Body of pancreas (tissue), 4 donors: ENCODE measurements at places on chromosomes 5 and 9. TPM values are rescaled to one million over a fixed set of nuclear protein-coding genes. Genes with fewer than 3 reads are reported as not detected.

The AGXT2 gene
- not detected for total RNA-seq

The ZDHHC11B gene
- 8.9 TPM for total RNA-seq

The BTNL8 gene
- total RNA-seq: 1.0 TPM

The SHROOM1 gene
- total RNA-seq: 27.4 TPM

The TMEM215 gene
- total RNA-seq: not detected

The CERT1 gene
- total RNA-seq: 17.8 TPM

The GABRA1 gene
- total RNA-seq: not detected

The IL13 gene
- not detected for total RNA-seq

The GPR150 gene
- 6.0 TPM for total RNA-seq

- no peaks in the 10 kb centered on the region for H3K36me3 ChIP-seq
- no peak for DNase-seq
- no peak overlapping the region for H3K4me3 ChIP-seq
- no peaks in the 10 kb centered on the region for H3K27me3 ChIP-seq
- H3K27ac ChIP-seq: no peak overlapping the region
Measured at GRCh38 chr5:170219615-170220014, 13.2 kb upstream of the C5orf58 start.

GRCh38 chr5:178476531-178476930, 113.7 kb downstream of the COL23A1 start:
- no peaks in the 10 kb centered on the region for H3K27me3 ChIP-seq
- no peak overlapping the region for H3K4me3 ChIP-seq
- H3K36me3 ChIP-seq: no peaks in the 10 kb centered on the region
- H3K27ac ChIP-seq: no peak overlapping the region
- DNase-seq: no peak

DNA sequence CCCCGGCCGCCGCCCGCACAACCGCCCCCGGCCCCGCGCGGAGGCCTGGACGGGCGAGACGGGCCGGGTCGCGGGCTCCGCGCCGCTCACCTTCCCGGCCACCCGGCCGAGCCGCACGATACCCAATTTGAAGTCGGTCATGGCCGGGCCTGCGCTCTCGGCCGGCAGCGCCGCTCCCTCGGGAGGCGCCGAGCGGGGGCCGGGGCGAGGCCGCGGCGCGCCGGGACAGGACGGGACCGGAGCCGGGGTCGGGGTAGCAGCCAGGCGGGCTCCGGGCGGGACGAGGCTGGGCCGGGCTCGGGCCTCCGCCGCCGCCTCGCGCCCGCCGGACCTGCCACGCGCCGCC, 216 bp downstream of the ZMYND19 start:
- H3K36me3 ChIP-seq: no peaks in the 10 kb centered on the region
- H3K27me3 ChIP-seq: no peaks in the 10 kb centered on the region
- H3K4me3 ChIP-seq: no peak overlapping the region
- peaks cover 49% of the 10 kb centered on the region for H3K4me1 ChIP-seq
- DNase-seq: no peak

DNA sequence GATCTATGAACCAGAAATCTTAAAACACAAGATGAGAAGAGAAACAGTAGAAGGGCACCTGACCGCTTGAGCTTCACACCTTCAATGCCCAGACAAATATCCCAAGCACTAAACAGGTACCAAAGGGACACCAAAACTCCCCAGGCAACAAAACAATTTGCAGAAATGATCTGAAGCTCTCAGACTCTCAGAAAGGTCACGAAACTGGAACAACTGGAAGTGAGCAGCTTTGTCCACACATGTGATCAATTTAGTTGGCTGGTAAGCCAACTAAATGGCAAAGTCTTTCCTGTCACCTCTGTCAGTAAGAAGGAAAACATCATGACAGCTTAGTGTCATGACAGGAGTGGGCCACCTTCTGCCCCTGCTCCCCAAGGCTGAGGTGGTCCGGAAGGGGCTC, 4.1 kb downstream of the IPPK start:
- no peak overlapping the region for H3K4me3 ChIP-seq
- H3K27ac ChIP-seq: peak overlapping the region; percentile 26
- DNase-seq: no peak
- no peaks in the 10 kb centered on the region for H3K27me3 ChIP-seq
- peaks cover 30% of the 10 kb centered on the region for H3K4me1 ChIP-seq

GRCh38 chr9:91954841-91955471, 4.9 kb upstream of the ROR2 start:
- peaks cover 11% of the 10 kb centered on the region for H3K4me1 ChIP-seq
- DNase-seq: peak; percentile 68
- no peaks in the 10 kb centered on the region for H3K27me3 ChIP-seq
- H3K4me3 ChIP-seq: no peak overlapping the region

DNA sequence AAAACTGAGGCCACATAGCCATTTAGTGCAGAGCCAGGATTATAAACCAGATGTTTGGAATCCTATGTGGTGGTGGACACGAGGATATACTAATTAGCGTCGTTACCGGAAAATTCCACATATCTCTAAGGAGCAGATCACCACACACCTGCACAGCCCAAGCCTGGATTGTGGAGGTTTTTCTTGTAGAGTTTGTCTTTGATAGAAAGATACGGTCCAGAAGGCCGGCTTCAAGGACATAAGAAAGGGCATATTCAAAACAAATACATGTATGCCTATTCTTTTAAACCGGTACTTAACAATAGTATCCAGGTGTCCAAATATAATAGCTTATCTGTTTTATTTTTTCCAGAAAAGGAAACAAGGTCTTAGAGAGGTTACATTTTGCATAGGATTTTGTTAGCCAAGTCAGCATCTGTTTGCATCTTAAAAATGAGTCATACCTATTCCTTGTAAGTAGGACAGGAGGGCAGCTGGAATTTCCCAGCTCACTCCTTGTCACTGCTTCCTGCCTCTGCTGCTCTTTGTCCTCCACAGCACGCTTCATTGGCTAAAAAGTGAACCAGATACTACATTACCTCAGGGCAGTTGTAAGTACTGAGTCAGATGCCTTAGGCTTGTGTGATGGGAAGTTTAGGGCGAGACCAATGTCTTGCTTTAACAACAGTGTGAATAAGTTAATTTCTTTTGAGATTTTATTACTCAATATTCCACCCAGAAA, 3.6 kb downstream of the TMC1 start:
- H3K4me3 ChIP-seq: no peak overlapping the region
- H3K36me3 ChIP-seq: no peaks in the 10 kb centered on the region
- peaks cover 27% of the 10 kb centered on the region for H3K4me1 ChIP-seq
- H3K27me3 ChIP-seq: no peaks in the 10 kb centered on the region
- DNase-seq: peak; percentile 60

GRCh38 chr5:5155617-5156016, 15.5 kb downstream of the ADAMTS16 start:
- DNase-seq: no peak
- no peak overlapping the region for H3K27ac ChIP-seq
- no peaks in the 10 kb centered on the region for H3K36me3 ChIP-seq
- no peaks in the 10 kb centered on the region for H3K27me3 ChIP-seq
- peaks cover 9% of the 10 kb centered on the region for H3K4me1 ChIP-seq

- H3K4me3 ChIP-seq: no peak overlapping the region
- H3K27ac ChIP-seq: no peak overlapping the region
- no peak for DNase-seq
- peaks cover 3% of the 10 kb centered on the region for H3K27me3 ChIP-seq
Measured at GRCh38 chr9:135083241-135083810, 4.1 kb upstream of the OLFM1 start.

DNA sequence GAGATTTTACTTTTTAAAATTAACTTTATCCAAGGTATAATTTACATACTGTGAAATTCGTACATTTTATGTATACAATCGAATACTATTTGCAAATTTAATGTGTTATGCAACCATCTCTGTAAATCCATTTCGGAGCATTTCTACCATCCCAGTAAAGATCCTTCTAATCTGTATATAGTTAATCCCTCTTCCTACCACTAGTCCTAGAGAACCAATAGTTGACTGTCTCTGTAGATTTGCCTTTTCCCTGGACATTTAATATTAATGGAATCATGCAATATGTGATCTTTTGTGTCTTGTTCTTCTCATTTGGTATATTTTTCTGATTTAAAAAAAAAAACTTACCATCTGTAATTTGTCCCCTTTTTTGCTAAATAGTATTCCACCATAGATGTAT, 74.8 kb downstream of the RAB24 start:
- peaks cover 13% of the 10 kb centered on the region for H3K4me1 ChIP-seq
- no peaks in the 10 kb centered on the region for H3K36me3 ChIP-seq
- no peak overlapping the region for H3K4me3 ChIP-seq
- no peak overlapping the region for H3K27ac ChIP-seq
- no peak for DNase-seq
- H3K27me3 ChIP-seq: no peaks in the 10 kb centered on the region

GRCh38 chr9:125758986-125759763, 12.0 kb downstream of the PBX3 start:
- H3K36me3 ChIP-seq: no peaks in the 10 kb centered on the region
- no peak for DNase-seq
- H3K4me1 ChIP-seq: peaks cover under 1% of the 10 kb centered on the region
- peak overlapping the region; percentile 66 for H3K27ac ChIP-seq
- no peak overlapping the region for H3K4me3 ChIP-seq
- H3K27me3 ChIP-seq: no peaks in the 10 kb centered on the region

DNA sequence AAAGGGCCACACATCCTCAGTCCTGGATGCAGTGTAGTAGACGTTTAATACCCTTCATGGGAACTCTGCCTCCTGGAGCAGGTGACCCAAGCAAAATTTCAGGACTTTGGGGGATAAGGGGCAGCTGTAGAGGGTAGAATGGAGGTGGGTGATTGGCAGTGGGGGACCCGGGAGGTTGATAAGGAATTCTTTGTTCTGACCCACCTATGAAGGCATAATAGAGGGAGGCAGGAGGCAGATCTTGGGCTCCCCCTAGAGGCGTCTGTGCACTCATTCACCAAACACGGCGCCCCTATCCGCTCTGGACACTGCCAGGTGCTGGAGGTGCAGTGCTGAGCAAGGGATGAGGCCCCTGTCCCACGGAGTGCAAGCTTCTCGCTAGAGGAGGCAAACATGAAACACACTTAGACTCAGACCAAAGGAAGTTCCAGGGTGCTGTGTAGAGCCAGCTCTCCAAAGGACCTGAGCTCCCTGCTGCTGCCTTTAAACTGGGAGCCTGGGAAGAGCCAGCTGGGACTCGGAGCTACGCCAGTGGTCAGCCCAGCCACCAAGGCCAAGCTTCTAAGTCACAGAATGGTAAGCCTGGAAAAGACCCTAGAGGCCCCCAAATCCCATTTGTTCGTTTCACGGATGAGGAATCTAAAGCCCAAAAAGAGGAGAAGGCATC, 7.7 kb downstream of the IL17B start:
- H3K4me3 ChIP-seq: no peak overlapping the region
- no peaks in the 10 kb centered on the region for H3K27me3 ChIP-seq
- peak; percentile 76 for DNase-seq
- H3K27ac ChIP-seq: no peak overlapping the region
- peaks cover 18% of the 10 kb centered on the region for H3K4me1 ChIP-seq
